ENCODE measurements at places on chromosomes 1 and 21. TPM values are rescaled to one million over a fixed set of nuclear protein-coding genes. Genes with fewer than 3 reads are reported as not detected.

The USH2A gene
- not detected for total RNA-seq

- peak; percentile 80 for DNase-seq
Observed at GRCh38 chr1:205631010-205631767, 622 bp downstream of the ELK4 start.

DNA sequence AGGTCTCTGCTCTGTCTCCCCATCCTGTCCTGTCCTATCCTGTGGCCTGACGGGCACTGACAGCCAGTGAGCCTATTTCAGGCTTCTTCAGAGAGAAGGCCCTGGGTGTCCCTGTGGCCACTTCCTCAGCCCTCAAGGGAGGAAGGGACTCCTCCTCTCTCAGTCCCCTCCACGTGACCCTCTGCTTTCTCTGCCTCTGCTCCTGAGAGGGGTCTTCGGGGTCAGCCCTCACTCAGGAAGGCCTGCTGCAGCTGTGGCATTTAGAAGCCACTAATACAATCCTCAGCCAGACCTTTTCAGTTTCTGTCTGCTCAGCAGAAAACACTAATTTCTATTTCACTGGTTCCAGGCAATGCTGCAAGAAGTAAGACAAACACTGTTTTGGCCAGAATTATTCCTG, 43.6 kb upstream of the ETV3 start:
- no peak for DNase-seq

The DUSP12 gene
- total RNA-seq: 13.6 TPM

GRCh38 chr1:150931773-150932172, 5.6 kb downstream of the SETDB1 start:
- DNase-seq: no peak

GRCh38 chr1:177913762-177914540, 55.9 kb downstream of the SEC16B start:
- peak; percentile 16 for DNase-seq

The BLACAT1 gene
- 2.7 TPM for total RNA-seq

DNA sequence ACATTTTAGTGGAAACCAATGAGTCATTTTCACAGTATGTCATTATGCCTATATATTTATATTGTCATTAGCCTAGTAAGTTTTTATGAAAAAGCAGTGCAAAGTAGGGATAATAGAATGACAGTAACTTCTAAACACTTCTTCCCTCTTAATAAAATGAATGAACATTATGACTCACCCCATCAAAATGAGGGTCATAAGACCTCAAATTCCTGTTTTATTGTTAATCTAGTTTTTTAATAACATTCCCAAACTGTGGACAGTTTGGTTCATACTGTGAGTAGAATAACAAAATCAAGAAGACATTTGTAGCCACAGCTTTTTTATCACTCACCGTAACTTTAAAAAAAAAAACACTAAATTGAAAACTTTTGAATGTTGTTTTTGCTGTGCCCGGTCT, 160.5 kb downstream of the LRRC40 start:
- no peak for DNase-seq

The MAP3K21 gene
- 6.0 TPM for total RNA-seq

GRCh38 chr1:216521477-216521876, 98.2 kb upstream of the USH2A start:
- DNase-seq: no peak

- DNase-seq: no peak
Observed at GRCh38 chr1:42832641-42833240, 13.7 kb upstream of the ZNF691 start.

GRCh38 chr1:78004719-78005447, at the start of gene DNAJB4:
Gene DNAJB4 (plus strand): TSS chr1:78004939. CDS start chr1:78005111, 172 bp downstream.
- peak; percentile 66 for DNase-seq

GRCh38 chr1:27491748-27492700, 2.1 kb upstream of the WASF2 start:
- no peak for DNase-seq
